Stimulated activated CD4-positive, alpha-beta T cell treated with anti-CD3 and anti-CD28 coated beads, Interleukin-1b, Interleukin-23, amount 100 ng/mL, for 1 hour (primary cell): ENCODE measurements at places on chromosomes 6 and 20.

- DNase-seq: no peak
These were observed 36.2 kb downstream of the BTBD9 start for GRCh38 chr6:38603496-38603895.

DNA sequence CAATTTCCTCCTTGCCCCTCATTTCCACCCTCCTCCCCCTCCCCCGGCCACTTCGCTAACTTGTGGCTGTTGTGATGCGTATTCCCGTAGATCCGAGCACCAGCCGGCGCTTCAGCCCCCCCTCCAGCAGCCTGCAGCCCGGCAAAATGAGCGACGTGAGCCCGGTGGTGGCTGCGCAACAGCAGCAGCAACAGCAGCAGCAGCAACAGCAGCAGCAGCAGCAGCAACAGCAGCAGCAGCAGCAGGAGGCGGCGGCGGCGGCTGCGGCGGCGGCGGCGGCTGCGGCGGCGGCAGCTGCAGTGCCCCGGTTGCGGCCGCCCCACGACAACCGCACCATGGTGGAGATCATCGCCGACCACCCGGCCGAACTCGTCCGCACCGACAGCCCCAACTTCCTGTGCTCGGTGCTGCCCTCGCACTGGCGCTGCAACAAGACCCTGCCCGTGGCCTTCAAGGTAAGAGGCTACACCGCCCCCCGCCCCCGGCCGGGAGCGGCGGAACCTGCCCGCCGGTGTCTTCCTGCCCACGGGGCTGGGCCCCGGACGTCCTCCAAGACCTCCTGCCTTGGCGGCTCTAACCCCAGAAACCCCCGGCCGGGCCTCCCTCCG lies 44.9 kb upstream of the SUPT3H start:
- DNase-seq: no peak

DNA sequence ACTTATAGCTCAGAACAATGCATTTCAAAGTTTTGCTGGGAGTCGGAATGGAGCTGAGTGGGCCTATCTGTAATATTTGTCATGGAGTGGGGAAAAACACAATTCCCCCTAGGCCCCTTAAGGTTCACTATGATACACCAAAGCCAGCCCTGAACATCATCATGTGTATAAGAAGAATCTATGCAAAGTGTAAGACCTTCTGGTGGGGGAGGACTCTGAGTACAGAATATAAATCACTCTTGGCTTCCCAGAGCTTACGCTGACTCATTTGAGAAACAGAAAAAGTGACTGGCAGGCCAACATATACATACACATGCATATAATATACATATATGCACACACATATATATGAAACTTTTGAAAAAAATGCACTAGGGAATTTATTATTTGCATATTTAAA lies 54.1 kb upstream of the UBR2 start:
- no peak for DNase-seq

- DNase-seq: no peak
These were observed 240.0 kb downstream of the ANKRD60 start for GRCh38 chr20:57988422-57988821.

DNA sequence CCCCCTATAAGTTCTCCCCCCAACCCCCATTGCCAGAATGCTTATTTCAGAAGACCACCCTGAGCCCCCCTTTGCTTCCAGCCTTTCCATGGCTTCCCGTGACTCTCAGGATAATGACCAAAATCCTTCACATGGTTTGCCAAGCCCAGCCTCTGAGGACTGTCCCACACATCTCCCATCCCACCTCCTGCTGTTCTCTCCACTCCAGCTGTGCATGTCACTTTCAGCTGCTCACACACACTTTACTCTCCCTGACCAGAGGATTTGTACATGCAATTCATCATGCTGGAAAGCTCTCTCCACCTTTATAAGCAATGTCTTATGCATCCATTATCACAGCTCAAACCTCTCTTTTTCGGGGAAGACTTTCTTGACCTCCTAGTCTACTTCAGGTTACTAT lies 164.2 kb downstream of the PRL start:
- no peak for DNase-seq

GRCh38 chr20:44762466-44763140 lies 16.9 kb downstream of the KCNK15 start:
- DNase-seq: no peak

DNA sequence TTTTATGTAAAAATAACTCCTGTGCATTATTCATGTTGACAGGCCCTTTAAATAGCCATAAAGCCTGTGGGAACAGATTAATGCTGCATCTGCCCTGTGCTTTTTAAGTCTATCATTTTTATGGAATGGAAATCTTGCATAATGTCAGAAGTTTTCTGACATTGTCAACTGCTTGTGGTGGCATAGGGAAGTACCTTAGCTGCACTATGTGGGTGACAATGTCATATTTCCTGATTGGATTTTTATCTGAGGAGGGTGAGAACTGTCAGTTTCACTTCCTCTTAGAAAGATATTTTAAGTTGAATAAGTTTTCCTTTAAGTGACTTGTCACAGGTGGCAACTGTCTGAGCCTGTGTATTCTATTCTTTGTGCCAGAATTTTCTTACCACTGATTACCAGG lies 267.9 kb downstream of the PLCB1 start:
- no peak for DNase-seq

DNA sequence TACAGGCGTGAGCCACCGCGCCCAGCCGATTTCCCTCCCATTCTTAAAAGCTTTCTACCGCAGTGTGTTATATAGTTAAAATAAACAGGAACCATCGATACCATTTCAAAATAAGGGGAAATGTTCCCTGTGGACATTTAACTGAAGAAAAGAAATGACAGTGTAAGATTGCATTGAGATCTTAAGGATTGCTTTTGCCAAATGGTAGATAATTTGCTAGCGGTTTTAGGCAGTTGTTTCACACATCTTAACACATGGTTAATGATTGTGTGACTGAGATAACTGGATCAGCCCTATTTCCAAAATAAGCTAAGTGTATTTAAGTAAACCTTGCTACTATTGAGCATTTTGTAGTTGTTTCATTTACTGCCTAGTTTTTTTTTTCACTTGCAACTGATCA lies 15.6 kb downstream of the STX16 start:
- DNase-seq: no peak

- no peak for DNase-seq
These were observed 4.8 kb downstream of the SAMD10 start for GRCh38 chr20:63974402-63975200.

DNA sequence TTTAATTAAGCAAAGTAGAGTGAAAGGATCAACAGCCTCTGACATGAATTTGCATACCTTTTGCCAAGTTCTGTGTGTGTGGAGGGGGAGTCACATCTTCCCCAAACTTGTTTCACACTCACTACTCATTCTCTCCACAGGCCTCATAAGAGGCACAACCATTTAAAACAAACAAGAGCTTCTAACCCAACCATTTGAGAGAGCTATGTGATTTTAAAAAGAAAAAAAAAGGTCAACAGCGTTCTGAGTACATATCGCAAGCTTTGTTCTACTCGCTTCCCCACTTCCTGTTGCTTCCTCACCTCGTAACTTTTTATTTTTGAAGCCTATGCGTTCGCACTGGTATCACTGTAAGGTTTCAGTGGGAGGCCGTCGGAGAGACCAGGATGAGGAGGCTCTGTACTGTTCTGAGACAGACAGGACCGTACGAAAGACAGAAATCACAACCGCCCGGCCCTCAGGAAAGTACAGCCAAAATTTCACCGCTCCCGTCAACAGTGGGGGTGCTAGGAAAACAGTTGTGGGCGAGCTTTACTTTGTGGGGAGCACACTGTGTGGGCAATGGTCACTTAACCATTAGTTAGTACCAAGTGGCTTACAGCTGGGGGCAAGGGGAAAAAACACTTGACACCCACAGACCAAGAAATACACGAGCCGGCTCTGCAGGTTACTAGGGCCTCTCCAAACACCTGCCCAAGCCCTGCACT lies 61.3 kb downstream of the TRERF1 start:
- DNase-seq: no peak
